ENCODE measurements at places on chromosomes 12 and 14.

DNA sequence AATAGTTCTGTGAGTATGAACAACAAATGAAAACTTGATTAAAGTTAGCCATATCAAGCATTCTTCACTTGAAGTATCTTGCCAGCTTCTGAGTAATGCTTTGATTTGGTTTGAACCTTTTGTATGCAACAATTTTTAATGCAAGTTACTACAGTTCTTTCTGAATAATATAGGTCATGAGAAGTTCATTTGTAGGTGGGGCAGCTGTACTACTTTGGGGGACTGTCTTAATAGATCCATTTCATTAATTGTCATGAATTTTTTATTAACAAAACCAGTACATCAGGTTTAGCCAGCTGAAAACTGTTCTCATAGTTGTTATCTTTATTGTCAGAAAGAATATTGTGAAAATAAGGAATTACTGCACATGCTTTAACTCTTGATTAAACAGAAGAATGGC, 142.7 kb downstream of the FOXA1 start:
- DNase-seq, result no peak

DNA sequence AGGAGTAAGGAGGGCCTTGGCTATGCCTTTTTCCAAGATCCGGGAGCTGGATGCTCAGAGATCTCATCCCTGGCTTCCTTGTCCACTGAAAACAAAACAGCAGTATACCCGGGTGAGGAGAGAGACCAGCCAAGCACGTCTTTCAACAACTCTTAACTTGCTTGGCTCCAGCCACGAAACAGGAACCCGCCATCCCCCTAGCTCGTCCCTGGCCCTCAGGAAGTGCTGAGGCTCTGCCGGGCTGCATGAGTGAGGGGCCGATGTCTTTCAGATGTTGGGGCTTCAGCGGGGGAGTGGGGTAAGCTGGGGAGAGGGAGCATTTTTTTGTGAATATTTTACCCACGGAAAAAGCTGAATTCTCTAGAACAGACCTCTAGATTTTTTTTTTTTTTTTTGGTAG, 231.1 kb downstream of the CACNA1C start:
- no peak for DNase-seq

GRCh38 chr14:96120392-96120791, 81.2 kb downstream of the C14orf132 start:
- DNase-seq, result no peak

DNA sequence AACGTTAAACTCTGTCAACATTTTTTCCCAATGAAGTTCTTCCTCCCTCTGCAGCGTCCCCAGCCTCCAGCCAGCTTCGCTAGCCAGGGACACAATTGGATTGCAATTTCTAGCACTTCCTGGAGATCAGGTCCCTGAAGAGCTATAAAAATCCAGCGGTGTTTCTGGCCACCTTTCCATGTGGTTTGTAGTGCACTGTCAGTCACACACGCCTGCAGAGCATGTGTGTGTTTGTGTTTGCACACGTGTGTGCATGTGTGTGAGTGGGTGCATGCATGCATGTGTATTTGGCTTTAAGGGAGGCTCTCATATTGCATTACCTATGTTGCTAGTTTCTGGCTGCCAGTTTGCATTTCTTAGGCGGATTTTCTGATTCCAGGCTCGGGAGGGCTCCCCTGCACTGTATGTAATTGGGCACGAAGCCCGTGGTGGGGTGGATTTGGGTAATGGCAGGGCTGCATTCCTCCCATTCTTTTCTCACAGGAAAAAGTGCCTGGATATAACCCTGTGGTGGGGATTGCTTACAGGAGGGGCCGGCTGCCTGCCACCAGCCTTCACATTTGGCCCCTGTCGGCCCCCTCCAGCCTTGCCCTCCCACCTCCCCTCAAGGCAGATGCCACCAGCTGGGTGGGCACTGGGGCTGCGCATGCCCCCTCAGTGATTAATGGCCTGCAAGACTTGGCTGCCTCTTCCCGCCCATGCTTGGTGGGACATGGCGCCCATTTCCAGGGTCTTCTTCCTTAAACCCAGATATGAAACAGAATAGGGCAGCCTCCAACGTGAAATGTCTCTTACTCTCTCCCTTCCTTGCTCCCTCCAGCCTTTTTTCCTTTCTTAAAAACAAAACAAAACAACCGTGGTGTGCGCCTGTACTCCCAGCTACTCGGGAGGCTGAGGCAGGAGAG, 74.0 kb downstream of the TSPAN9 start:
- DNase-seq, result no peak

DNA sequence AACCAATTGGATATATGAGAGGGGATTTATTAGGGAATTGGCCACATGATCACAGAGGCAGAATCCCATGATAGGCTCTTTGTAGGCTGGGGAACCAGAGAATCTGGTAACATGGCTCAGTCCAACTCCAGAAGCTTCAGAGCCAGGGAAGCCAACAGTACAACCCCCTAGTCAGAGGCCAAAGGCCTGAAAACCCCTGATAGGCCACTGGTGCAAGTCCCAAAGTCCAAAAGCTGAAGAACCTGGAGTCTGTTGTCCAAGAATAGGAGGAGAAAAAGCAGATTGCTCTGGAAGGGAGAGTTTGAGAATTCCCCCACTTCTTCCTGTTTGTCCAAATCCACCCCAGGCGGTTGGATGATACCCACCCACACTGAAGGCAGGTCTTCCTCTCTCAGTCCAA, 8.2 kb upstream of the TROAP start:
- no peak for DNase-seq

GRCh38 chr12:99130808-99131553, 485.9 kb downstream of the APAF1 start:
- peak; percentile 18 for DNase-seq

DNA sequence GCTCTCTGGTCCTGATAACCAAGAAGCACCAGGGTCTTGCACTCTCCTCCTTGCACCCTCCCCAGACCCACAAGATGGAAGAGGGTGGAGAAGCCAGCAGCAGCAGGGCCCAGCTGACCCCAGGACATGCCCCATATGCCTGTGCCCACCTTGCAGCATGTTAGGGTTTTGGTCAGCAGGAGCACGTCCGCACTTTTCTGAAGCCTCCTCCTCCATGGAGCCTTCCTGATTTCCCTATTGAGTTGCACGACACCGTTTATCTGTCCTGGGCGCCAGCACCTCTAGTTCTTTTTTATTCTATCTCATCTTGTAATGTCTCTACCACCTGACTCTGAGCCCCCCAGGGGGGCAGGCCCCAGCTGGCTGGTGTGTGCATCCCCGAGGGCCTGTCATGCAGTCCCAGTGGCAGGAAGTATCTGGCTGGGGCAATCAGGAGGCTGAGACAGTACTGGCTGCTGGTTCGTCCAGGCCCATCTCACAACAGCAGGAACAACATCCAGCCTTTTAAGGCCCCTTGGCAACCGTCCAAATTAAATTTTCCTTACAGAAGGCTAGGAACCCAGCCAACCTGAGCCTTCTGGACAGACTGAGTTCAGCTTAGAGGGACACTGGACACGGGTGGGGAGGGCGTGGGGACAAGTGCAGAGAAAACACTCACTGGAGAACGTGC, 39.6 kb downstream of the CCDC85C start:
- DNase-seq, result no peak

GRCh38 chr14:40058901-40059897, 627.0 kb upstream of the FBXO33 start:
- DNase-seq, result no peak

GRCh38 chr12:132866251-132866828, 21.1 kb downstream of the CHFR start:
- peak; percentile 23 for DNase-seq

- DNase-seq, result no peak
These were observed 236.1 kb downstream of the AEBP2 start for GRCh38 chr12:19675361-19675760.

DNA sequence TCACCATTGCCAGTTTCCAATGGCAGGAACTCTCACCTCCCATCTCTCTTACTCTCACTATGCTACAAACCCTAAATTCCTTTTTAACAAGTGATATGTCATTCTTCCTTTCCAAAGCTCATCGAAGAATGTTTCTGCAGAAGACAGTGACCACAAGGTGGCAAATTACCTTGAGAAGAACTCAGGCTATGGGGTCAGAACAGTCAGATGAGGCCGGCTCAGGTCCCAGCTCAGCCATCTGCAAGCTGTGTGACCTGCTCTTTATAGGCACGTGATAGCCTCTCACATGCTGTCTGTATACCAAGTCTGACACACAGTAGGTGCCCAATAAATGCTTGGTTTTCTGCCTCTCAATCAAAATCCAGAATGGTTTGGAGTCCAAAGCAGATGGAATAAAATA, 80.7 kb downstream of the FOXN3 start:
- no peak for DNase-seq

DNA sequence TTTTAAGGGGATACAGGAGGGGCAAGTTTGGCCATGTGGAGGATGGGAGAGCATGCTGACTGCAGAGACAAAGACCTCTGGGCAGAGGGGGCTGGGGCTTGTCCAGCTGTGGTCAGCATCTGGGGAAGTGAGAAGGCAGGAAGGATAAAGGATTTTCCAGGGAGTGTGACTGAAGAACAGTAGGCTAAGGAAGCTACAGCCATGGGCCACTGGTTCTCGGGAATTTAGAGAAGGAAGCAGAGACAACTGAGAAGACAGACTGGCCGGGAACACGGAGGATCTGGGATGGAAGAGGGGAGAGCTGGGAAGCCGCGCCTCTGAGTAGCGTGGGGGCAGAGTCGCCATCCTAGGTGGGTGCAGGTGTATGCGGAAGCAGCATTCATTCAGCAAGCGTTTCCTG, 7.0 kb upstream of the PGAM5 start:
- DNase-seq, result no peak

GRCh38 chr12:96189781-96190180, 4.4 kb upstream of the ELK3 start:
- DNase-seq, result no peak

DNA sequence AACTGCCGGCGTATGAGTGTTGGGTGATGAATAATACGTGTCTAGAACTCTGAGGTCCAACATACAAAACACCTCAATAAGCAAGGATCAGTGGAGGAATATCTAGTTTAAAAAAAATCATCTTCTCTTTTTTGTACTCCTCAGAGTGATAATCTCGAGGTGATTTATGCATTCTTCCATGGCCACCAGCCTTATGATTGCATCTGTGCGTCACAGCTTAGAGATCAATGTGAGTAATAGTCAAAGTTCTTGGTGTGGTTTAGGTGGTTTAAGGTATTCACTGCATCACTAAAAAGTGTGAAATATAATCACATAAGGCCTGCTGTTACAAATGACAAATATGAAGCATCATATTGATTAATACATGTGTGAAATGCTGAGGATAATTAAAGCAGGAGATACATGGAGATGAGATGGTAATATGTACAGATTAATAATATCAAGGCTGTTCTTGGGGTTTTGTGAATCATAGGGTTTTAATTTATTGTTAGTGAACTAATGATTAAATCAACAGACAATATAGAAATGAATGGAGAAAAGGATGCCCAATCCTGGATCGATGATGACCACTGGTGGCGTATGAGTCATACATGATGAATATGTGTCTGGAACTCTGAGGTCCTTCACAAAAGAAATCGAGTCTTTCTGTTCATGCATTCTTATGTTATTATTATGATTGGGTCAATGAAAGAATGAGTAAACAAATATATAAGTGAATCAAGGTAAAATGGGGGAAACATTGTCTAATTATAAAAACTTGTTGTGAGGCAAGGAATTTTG, 68.8 kb upstream of the RTL1 start:
- no peak for DNase-seq

- DNase-seq, result no peak
These were observed 27.0 kb downstream of the LRCOL1 start for GRCh38 chr12:132583411-132583710.

DNA sequence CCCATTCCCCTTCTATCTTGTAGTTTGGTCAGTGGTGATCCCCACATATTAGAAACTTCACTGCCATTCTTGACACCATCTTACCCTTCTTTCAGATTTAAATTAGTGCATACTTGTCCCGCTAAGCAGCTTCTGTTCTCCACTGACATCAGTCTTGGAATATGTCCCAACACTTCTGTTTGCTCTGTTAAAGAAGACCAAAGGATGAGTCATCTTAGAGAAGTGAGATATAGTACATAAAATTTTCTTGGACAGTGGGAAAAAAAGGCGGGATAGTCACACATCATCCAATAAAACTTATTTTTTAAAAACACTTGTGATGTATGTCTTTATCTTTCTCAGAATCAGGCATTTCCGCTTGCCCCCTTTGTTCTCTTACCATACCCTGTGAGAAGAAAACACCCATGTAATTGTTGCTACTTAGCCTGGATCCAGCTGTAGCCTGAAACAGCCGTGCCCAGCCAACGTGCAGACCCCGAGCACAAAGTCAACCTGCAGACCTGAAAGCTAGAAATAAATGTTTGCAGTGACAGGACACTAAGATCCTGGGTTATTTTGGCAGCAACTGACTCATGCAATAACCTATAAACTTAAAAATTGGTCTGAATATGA, 100.1 kb upstream of the PDE3A start:
- DNase-seq, result no peak

- DNase-seq, result no peak
These were observed 51.4 kb downstream of the WASHC3 start for GRCh38 chr12:102010265-102010994.

DNA sequence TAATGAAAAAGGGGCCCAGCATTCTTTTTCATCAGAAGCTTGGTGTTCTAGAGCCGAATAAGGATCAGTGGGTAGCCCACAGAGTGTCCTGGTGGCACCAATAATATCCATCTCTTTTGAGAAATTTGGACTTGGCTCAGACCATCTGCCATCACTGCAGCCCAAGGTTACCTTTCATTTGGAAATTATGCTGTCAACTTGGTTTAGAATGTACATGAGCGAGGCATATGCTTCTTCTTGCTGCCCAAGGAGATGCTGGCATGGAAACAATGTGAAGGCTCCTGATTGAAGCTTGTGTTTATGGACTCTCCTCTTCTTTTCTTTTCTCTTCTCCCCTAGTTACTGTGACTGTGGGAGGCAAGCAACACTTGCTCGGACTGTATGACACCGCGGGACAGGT, 50.0 kb downstream of the GPHB5 start:
- no peak for DNase-seq

GRCh38 chr12:47801170-47801903, 18.4 kb downstream of the HDAC7 start:
- DNase-seq, result no peak

DNA sequence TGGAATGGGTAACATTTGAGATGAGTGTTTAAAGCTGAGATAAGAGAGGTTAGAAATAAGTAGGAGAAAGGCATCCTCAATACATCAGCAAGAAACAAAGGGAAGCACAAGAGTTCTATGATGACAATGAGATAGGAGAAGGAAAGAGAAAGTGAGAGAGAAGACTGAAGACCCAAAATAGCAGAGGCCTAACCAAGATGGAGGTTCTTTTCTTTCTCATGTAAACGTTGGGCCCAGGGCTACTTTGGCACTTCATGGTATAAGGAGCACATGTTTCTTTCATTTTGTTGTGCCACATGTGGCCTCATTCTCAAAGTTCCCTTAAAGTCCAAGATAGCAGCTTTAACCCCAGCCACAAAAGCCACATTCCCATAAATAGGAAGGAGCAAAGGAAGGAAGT, 120.5 kb upstream of the RMST start:
- DNase-seq, result no peak

- DNase-seq, result no peak
These were observed 159.4 kb upstream of the PLEKHG7 start for GRCh38 chr12:92543359-92543758.

DNA sequence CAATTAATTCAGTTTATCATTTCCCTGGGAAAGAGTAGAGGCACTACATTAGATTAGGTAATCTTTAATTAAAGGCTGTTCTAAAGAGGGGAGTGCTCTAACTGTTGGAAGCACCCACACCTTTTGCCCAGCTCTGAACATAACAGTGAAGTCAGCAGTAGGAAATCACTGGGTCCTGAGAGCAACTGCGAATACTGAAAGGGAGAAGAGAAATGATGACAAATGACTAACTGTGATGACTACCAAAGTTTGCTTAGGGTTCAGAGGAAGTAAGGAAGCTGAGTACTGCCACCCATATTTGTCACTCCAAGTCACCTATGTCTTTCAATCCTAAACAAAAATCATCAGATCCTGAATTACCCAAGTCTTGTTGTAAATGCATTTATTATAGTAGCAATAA, 140.6 kb downstream of the EPS8 start:
- DNase-seq, result no peak
